Motor neuron (in vitro differentiated cells): ENCODE measurements at places on chromosomes 4 and X. TPM values are rescaled to one million over a fixed set of nuclear protein-coding genes. Genes with fewer than 3 reads are reported as not detected.
A peak's percentile ranks its signal among the peaks of the same experiment; 100 is the strongest.

WWC2 gene
- total RNA-seq: 4.2 and 6.7 TPM in 2 replicates

PAGE1 gene
- not detected in 2 replicates for total RNA-seq

RNF150 gene
- 42.5 and 45.2 TPM in 2 replicates for total RNA-seq

CXorf58 gene
- 0.21 TPM in 1 of 2 replicates, not detected in the other for total RNA-seq

TMPRSS11B gene
- total RNA-seq: not detected in 2 replicates

CDX4 gene
- total RNA-seq: 0.05 and 0.13 TPM in 2 replicates

PRDX4 gene
- 533 and 555 TPM in 2 replicates for total RNA-seq

SRPX gene
- 2.9 and 3.3 TPM in 2 replicates for total RNA-seq

TBC1D9 gene
- total RNA-seq: 23.6 and 27.1 TPM in 2 replicates

POLN gene
- 2.6 and 3.9 TPM in 2 replicates for total RNA-seq

PHKA1 gene
- 2.6 and 3.0 TPM in 2 replicates for total RNA-seq

CXXC4 gene
- total RNA-seq: 41.5 and 43.8 TPM in 2 replicates

MCF2 gene
- 0.27 TPM in 1 of 2 replicates, not detected in the other for total RNA-seq

- ATAC-seq: no peak
Observed at GRCh38 chr4:113582737-113583136, 178.8 kb downstream of the CAMK2D start.

GRCh38 chr4:143417679-143418403, 81.2 kb downstream of the GAB1 start:
- no peak for ATAC-seq

GRCh38 chr4:145933134-145933533, 5.5 kb downstream of the ZNF827 start:
- no peak for ATAC-seq

DNA sequence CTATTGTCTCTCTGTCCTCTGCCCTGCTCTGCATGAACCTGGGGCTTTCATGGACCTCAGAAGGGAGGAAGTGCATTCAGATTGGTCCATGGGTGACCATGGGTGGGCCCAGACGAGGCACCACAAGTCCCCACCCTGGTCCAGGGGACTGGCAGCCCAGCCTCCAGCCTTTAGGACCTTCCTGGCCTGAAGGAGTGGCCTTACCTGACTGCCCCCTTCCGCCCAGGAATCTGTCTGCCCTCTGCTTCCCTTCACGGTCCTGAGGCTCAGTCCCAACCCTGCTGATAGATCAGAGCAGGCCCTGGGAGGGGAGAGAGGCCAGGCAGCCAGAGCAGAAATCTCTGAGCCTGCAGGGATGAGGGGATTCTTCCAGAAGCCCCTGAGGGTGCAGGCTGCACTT, 455.4 kb downstream of the PCDH18 start:
- no peak for ATAC-seq

DNA sequence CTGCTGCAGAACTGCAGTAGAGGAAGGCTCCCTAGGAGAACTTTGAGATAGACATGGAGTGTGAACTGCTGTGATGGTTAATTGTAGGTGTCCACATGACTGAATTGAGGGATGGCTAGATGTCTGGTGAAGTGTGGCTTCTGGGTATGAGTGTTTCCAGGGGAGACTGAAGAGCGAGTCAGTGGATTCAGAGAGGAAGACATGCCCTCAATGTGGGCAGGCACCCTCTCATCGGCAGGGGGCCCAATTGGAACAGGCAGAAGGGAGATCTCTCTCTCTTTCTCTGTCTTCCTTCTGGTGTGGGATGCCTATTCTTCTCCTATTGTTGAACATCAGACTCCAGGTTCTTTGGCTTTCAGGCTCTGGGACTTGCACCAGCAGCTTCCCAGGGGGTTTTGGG, 304.7 kb upstream of the GATB start:
- no peak for ATAC-seq

DNA sequence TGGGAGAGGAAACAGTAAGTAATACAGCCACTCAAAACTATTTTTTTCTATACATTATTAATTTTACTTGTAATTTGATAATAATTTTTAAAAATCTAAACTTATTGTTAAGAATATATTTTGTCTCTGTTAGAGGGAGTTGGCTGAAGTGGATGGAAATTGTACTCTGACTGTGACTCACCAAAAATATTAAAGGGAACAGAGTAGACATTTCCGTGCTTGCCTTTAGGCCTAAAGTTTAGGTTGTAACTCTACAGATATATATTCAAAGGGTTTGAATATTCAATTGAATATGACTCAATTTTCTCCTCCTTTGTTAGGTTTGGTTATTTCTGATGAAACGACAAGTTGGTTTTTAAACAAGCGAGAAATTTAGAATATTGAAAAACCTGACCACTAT, 128.3 kb upstream of the PITX2 start:
- ATAC-seq: no peak

GRCh38 chrX:119706616-119707015, 13.6 kb upstream of the SEPTIN6 start:
- no peak for ATAC-seq

DNA sequence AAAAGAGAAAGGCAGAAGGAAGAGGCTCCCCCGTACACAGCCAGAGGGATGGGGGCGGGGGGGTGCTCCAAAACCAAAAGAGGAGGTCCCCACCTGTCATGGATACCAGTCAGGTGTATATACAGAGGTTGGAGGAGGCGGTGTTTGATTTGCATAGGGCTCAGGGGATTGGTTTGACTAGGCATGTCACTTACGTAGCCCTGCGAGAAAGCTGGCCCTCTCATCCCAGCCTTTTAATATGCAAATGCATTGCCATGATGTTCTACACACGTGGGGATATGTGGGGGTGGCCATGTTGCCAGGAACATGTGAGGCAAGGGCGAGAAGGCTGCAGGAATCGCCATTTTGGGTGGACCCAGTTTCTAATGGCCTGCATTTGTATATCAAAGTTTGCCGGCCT, 38.6 kb downstream of the TMEM150C start:
- no peak for ATAC-seq

DNA sequence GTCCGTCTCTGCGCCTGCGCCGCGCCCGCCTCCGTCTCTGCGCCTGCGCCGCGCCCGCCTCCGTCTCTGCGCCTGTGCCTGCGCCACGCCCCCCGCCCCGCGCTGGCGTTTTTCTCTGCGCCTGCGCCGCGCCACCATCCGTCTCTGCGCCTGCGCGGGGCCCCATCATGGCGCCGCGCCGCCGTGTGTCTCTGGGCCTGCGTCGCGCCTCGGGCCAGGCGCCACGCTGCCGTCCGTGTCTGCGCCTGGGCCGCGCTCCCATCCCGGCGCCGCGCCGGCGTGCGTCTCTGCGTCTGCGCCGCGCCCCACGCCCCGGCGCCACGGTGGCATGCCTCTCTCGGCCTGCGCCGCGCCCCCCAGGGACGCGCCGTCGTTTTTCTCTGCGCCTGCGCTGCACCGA, 51.8 kb upstream of the DUX4 start:
- no peak for ATAC-seq

- no peak for ATAC-seq
Observed at GRCh38 chr4:40937140-40937725, 187.5 kb downstream of the NSUN7 start.

- no peak for ATAC-seq
Observed at GRCh38 chrX:49227726-49228125, 5.4 kb downstream of the CACNA1F start.

GRCh38 chr4:102715057-102715456, 45.7 kb downstream of the MANBA start:
- no peak for ATAC-seq

DNA sequence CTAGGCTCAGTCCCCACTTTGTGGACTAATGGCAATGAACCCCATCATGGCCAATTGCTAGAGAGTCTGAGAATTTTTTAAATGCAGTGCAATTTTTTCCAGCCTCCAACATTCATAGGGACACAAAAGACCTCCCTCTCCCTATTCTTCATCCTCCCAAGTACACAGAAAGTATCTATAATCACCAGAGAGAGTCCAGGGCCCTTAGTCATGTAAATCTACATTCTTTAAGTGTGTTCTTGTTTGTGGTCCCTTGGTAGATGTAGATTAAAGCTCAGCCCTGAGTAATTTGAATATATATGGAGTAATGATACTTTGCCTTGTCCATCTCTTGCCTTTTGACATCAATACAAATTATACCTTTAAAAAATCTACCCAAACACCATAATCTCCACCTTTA, 51.3 kb upstream of the ATXN3L start:
- no peak for ATAC-seq

GRCh38 chr4:47463235-47463956, at the start of gene COMMD8:
Gene COMMD8 (minus strand): TSS chr4:47463702. CDS start chr4:47463651, 51 bp downstream.
- ATAC-seq: peak; percentile 91

DNA sequence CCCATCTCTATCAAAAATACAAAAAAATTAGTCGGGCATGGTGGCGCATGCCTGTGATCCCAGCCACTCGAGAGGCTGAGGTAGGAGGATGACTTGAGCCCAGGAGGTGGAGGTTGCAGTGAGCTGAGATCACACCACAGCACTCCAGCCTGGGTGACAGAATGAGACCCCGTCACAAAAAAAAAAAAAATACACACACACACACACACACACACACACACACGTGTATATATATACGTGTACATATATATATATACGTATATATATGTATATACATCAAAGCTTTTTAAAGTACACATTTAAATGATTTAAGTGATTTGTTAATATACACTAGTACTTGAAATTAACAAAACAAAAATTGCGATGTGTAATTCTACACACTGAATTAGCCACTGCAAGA, 6.0 kb downstream of the FBXW7 start:
- ATAC-seq: no peak

DNA sequence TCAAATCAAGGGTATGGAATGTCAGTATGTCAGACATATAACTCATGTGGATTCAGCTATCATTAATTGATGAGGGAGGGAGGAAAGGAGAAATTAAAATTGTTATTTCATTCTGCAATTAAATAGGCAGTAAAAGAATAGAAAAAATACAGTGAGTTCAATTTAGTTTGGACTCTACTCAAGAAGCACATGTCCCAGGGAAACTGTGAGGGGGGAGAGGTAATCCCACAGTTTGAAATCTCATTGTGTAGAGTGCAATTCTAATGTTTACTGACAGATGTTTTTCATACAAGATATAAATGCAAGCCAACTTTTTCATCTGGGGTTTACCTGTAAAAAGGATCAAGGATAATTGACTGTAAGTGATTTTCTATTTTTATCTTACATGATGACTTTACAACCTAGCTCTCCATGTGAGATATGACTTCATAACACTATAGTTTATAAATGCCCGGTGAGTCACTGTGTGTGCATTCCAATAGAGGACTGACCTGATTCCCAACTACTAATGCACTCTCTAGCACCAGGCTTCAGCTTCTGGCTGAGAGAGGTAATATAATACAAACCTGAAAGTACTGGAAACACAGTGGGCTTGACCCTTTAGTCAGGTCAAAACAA, 35.2 kb upstream of the SCD5 start:
- peak; percentile 86 for ATAC-seq

DNA sequence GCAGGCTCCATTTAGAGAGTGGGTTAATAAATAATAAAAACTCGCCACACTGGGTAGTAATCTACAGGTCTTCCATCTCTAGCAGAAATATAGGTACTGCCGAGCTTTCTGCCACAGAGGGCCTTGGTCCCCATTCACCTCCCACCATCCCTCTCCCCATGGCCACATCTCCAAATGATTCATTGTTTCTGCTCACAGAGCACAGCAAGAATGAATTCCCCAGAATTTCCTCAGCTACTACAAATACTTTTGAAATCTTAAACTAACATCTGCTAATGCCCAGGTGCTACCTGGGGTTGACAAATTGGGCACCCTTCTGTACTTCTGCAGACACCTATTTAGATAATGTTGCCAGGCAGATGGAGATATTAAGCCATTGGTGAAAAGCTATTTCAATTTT, 5.1 kb downstream of the PHEX start:
- ATAC-seq: no peak

DNA sequence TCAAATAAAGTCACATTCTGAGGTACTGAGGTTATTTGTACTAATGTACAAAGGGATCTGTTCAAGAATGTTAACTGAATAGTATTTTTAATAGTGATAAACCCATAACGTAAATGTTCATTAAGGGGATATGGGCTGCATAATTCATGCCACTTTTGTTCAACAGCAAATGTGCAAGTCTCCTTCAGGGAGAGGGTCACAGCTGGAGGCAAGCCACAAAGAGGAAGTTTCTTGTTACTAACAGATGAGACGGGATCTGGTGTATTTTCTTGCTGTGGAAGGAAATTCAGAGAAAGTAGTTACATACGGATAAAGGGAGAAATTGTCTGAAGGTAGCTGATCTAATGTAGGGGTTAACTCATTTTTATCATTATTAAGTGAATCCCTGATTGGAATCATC, 10.0 kb downstream of the ZFP42 start:
- ATAC-seq: no peak

DNA sequence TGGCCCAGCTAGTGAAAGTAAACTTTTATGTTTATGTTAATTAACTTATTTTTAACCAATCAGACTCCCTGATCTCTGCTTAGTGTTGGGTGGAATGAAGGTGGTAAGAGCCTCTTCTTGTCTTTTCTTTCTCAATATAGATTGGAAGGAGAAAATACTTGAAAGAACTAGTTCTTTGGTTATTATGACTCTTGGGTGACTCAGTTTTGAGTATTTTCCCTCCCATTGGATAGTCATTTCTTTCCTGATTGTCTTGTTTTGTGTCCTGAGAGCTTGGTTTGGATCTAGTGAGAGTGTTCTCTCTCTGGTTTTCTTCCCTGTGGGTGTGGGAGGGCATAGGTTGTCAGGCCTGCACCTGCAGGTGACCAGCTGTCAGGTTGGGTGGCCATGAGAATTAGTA, 172.0 kb upstream of the GLRA2 start:
- ATAC-seq: no peak

GRCh38 chr4:15884666-15885065, 53.9 kb downstream of the FGFBP1 start:
- ATAC-seq: no peak

DNA sequence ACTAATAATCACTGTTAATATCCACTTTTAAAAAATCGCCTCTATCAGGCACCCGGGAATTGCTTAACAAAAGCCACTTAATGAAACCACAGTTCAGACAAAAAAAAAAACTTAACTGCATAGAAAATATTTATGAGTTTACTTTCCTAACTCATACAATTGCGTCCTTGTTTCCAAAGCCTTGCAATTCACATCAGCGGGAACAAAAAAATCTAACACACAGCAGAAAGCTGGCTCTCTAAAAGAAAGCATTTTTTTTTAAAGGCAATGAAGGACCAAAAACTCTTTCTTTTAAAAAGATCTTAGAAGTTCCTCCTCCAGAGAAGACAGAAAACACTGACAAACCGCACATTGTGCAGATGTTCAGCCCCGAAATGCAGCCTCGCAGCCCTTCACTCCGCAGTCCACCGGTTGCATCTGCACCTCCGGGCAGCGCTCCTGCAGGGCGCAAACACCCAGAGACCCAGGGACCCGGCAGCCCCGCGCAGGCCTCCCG, 812 bp downstream of the FAT1 start:
- ATAC-seq: peak; percentile 49

DNA sequence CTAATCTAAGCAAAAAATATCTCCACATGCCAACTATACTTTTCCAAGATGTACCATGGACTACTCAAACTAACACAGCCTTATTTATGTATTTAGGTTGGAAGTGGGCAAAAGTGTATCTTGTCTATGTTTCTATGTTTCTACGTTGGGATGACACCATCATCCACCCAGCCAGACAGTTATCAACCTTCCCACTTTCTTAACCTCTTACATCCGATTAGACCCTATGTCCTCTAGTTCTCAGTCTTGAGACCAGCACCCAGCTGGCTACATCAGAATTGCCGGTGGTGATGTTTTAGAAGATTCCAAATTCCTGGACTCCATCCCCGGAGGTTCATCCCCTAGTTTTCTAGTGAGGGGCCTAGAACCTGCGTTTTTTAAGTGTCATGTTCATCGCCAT, 1.0 kb upstream of the AASDH start:
- ATAC-seq: no peak
